ENCODE measurements at places on chromosomes 2 and 18. TPM values are rescaled to one million over a fixed set of nuclear protein-coding genes. Genes with fewer than 3 reads are reported as not detected.

The XDH gene
- 0.13 TPM for total RNA-seq

The MAP4K3 gene
- total RNA-seq = 37.8 TPM

- no peak for DNase-seq
Measured at GRCh38 chr2:233761040-233761769, 1.1 kb downstream of the UGT1A1 start.

The KLF11 gene
- total RNA-seq = 24.4 TPM

The TMEM178A gene
- total RNA-seq = 1.9 TPM

The SP140L gene
- 5.5 TPM for total RNA-seq

DNA sequence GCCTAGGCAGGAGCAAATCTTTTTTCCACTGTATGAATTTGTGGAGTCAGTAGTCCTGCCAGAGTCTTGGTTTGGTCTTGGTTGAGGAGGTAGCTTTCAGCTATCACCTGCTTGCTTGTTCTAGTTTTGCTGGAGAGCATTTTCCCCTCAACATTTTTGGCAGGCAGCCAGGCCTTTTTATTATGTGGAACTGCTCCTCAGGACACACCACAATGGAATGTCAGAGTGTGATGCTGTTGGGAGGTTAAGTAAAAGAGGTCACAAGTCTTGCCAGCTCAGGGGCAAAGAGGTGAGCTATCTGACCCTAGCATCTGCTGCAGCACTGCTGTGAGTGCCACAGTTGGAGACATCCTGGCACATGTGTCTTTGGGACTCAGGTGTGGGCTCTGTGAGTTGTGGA lies 258.0 kb downstream of the CNTNAP5 start:
- DNase-seq = no peak

DNA sequence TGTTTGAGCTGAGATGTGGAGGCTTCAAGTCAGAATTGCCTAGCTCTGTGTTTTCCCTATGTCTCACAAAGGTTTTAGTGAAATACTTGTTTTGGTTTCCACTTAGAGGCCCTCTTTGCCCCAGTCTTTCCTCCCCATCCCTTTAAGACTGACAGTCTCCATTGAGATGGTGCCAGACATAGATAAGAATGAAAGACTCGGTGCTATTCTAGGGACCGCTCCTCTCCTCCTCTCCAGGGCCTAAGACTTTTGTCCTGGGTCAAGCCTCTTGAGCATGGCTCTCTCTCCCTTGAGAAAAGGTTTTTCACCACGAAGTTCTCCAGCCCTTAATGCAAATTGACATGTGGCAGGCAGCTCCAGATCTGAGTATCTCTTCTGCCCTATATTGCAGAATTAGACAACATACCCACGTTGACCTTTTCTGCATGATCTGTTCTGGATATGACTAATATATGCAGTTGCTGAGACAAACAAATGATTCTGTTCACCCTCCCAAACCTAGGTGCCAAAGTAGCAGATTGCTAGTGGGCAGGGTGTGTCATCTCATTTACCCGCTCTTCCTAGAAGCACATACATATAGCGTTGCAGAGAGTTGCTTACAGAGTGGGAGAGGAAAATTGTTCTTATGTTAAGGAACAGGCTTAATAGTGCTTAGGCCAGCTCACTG lies 47.5 kb upstream of the ACSL3 start:
- no peak for DNase-seq

The ALPI gene
- not detected for total RNA-seq

DNA sequence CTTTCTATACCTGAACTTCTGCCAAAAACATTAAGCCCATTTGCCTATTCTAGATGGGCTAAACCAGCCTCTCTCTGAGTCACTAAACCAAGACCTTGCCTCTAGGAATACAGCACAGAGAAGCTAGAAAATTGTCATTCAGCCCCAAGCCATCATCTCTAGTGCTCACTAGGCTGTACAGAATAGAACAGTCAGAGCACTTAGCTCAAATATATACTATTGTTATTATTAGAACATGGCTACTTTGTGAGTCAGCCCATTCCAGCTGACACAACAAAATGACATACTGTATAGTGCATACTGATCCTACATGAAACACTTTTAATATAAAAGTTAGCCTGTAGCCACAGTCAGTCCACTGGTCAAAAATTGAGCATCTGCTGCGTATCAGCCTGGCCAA lies 418.8 kb downstream of the NRXN1 start:
- DNase-seq = no peak

GRCh38 chr18:70452501-70452900 lies 163.7 kb downstream of the SOCS6 start:
- peak; percentile 31 for DNase-seq

- no peak for DNase-seq
Measured at GRCh38 chr2:10202131-10202665, 79.7 kb downstream of the RRM2 start.

GRCh38 chr2:12343141-12343540 lies 373.6 kb upstream of the TRIB2 start:
- no peak for DNase-seq

All from Right ventricle myocardium superior (tissue), 1 donor.